ENCODE measurements at places on chromosomes 7 and 10.

DNA sequence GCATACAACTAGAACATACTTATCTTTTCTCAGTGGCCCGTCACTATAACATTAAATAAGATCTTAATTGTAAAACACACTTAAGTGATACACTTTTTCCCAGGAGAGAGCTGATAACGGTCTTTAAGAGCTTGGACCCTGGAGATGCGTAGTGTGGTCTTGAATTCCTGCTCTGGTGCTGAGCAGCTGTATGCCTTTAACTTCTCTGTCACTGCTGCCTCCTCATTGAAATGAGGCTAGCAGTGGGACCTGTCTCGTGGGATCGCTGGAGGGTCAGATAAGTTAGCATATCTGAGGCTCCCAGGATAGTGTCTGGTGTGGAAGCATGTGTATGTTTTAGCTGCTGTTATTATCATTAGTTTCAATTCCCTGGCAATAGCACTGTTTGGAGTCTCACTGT, 194.9 kb downstream of the SDK1 start:
- no peak for DNase-seq

GRCh38 chr7:158322616-158323530, 264.8 kb downstream of the PTPRN2 start:
- no peak for DNase-seq

DNA sequence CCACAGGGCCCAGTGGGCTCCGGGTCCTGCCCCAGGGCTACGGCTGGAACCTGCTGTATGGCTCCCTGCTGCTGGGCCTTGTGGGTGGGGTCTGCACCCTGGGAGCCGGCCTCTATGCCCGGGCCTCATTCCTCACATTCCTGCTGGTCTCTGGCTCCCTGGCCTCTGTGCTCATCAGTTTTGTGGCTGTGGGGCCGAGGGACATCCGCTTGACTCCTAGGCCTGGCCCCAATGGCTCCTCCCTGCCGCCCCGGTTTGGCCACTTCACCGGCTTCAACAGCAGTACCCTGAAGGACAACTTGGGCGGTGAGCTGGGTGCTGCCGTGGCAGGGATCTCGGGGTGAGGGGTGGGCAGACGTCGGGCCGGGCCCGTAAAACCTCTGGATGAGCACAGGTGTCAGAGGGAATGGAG, 4.4 kb downstream of the SLC12A9 start:
- DNase-seq = no peak

- DNase-seq = no peak
These were observed 39.2 kb upstream of the JCAD start for GRCh38 chr10:30098629-30099028.

DNA sequence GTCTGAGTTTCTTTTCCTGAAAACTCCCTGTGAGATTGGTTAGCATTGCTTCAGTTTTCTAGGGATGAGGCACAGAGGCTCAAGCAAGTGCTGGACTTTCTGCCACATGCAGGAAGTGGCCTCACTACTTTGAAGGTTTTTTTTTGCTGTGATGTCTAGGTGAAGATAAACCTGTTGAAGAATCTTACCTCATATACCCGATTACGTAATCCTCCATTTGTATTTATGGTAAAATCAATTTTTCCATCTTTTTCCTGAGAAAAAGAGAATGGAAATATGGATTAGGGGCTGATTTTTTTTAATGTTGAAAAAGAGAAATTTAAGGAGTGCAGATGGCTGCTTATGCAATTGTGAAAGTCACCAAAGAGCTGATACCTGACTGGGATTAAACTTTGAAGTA, 23.4 kb downstream of the CBLL1 start:
- DNase-seq = no peak

DNA sequence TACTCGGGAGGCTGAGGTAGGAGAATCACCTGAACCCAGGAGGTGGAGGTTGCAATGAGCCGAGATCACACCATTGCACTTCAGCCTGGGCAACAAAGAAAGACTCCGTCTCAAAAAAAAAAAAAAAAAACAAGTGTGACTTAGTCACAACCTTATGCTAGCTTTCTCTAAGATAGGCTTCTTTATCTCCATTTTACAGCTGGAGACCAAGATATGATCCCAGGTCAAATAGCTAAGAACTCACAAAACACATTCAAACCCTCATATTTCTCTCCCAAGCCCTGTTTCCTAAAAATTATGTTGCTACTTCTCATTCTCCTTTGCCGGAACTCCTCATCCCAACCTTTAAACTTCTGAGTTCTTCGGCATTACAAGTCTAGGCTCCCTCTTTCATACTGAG, 13.0 kb upstream of the DHTKD1 start:
- DNase-seq = no peak

DNA sequence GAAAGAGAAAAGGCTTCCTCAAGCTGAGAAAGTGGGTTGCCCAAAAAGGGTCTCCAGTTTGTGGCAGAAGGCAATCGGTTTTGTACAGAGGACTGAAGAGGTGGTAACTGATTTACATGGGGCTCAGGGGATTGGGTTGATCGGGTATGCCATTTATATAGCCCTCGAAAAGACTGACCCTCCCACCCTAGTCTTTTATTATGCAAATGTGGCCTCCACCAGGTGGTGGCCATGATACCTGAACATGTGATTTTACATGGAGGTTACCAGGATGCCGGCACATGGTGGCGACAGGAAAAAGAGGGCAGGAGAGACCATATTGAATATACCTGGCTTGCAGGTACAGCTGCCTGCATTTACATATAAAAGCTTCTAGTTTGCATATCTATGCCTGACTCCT, 36.7 kb downstream of the ATE1 start:
- no peak for DNase-seq

GRCh38 chr10:29473087-29473356, 161.7 kb downstream of the SVIL start:
- DNase-seq = no peak

- no peak for DNase-seq
These were observed 432 bp upstream of the CAMK2B start for GRCh38 chr7:44325811-44326241.

DNA sequence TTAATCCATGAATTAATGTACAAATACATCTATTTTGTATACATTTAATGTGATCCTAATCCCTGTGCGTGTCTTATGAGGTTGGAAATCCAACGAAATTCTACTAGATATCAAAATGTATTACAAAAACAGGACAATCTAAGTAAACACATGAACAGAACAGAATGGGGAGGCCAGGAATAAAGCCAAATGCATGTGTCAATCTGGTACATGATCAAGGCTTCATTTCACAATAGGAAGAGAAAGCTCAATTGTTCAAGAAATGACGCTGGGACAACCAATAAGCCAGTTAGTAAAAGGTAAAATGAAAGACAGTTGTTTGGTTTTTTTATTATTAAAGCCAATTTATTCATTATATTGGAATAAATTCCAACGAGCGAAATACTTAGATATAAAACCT, 83.0 kb downstream of the COL13A1 start:
- no peak for DNase-seq

GRCh38 chr7:36261019-36261754, 108.1 kb downstream of the EEPD1 start:
- DNase-seq = no peak

- DNase-seq = no peak
These were observed 52.3 kb upstream of the ARMC3 start for GRCh38 chr10:22875581-22875980.

All from activated T-cell treated with anti-CD3 and anti-CD28 coated beads for 4 hours (primary cell).